Activated T-cell treated with anti-CD3 and anti-CD28 coated beads, Interleukin-2, amount 50 U/mL, for 4 hours (primary cell): ENCODE measurements at places on chromosomes 3 and 15.

- DNase-seq: no peak
Measured at GRCh38 chr3:14525685-14526631, 14.2 kb downstream of the GRIP2 start.

DNA sequence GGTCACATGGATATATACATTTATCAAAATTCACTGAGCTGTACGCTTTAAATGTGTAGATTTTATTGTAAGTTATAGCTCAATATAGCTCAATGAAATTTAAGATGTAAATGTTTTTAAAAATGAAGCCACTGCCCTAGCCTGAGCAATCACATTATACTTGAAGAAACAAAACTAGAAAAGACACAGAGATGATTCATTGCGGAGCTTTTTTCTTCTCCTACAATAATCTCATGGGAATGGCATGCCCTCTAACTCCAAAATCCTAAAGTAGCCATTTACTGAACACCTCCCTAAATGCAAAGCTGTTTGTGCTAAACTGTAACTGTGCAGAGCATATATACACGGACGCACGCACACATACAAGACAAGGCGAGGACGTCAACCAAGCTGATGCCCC, 84.2 kb downstream of the MYO9A start:
- DNase-seq: no peak

GRCh38 chr3:25604107-25604805, 60.5 kb downstream of the TOP2B start:
- DNase-seq: no peak

- DNase-seq: no peak
Measured at GRCh38 chr3:65659396-65659795, 379.3 kb downstream of the MAGI1 start.

DNA sequence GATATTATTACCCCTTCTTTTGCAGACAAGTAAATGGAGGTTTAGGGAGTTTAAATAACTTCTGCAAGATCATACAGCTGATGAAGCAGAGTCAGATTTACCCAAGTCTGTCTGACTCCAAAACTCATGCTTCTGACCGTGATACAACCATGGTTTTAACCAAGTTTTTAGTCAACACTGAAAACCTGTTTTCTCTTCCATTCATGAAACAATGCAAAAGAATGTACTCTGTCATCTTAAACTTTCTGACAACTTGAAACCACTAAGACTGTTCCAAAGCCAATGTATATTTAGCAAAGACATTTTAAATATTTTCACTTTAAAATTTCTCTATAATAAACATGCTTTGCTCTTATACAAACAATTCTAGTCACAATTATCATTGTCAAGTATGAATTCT, 77.0 kb upstream of the RBMS3 start:
- DNase-seq: no peak

DNA sequence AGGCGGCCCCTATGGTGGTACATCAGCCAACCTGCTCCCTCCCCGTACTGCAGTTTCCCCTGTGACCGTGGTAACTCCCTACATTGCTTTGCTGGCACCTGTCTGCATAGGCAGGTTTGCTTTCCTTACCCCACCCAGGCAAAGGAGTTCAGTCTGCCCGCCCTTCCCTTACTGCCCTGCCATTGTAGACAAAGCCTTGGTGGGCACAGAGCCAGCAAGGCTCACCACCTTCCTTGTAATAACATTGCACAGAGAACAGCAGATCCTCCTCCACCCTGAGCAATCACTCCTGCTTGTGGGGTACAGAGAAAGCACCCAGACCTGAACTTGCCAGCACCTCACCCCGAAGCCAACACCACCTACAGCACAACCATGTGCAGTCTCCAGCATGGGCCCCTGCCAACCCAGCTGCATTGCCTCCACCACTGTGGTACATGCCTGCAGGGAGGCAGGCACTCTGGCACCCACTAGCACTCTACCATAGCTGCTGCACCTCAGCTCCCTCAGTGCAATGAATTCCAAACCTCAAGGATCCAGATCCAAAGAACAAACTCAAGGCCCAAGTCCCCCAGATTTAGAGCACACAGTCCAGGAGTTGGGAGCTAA, 192.7 kb upstream of the KCNMB2 start:
- DNase-seq: no peak

GRCh38 chr3:51975852-51976549, 1.1 kb downstream of the ABHD14A start:
- DNase-seq: no peak

- no peak for DNase-seq
Measured at GRCh38 chr15:101188637-101189408, 63.0 kb downstream of the CHSY1 start.
